ELF-1 (cell line): ENCODE measurements at places on chromosomes 6 and 20.

- DNase-seq, result no peak
These were observed 72.2 kb downstream of the ATXN1 start for GRCh38 chr6:16688984-16689636.

DNA sequence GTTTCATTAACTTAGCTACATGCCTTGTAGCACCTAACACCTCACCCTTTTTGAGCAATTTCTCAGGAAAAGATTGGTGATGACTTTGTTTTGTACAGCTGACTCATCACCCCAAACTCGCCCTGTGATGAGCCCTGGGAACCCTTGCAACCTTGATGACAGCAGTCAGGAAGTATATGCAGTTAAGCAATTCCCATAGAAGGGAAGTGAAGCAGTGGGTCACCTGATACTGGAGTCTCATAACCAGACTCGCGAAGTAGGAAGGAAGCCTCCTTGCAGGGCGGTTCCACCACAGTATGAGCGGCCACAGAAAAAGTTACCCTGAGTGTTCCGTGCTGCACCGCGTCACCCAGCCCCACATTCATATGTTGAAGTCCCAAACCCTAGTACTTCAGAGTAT, 82.0 kb upstream of the EDN1 start:
- DNase-seq, result no peak

DNA sequence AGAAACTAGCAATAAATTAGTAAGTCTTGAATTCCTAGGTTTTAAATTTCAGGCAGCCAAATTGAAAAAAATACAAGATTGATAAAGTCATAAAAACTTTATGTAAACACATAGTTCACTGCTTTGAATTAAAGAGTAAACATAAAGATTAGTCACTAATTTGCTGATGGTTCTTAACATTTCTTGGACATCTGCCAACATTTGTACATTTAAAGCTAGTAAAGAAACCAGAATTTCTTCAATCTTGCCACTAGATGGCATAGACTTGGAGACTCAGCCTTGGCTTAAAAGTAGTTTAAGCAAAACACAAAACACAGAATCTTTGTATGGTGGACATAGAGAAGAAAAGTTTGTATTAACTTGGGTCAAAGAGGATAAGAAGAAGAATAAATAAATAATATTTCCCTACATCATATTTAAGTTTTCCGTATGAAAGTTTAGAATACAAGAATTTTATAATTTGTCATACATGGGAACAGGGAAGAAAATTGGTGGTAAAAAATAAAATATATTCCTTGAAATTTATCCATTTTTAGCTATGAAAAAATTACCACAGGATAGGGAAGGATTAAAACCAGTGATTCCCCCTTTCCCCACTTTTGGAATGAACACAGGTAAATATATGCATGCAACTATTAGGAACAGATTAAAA, 41.7 kb upstream of the FAM135A start:
- no peak for DNase-seq

DNA sequence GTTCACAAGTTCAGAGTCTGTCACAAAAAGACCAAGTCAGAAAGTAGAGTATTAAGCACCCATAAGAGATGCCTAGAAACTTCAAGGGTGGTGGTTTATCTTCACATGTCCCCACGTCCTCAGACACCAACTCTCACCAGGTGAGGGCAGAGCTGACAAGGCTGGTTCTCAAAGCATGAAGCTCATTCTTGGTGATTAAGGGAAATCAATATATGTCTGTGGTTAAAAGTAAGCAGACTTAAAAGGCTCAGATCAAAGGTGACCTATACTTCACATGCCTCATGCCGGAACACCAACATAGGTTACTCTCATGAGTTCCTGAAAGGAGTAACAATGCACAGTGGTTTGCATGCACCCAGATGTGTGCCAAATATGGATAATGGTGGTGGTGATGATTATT, 27.0 kb downstream of the IL17A start:
- DNase-seq, result no peak

DNA sequence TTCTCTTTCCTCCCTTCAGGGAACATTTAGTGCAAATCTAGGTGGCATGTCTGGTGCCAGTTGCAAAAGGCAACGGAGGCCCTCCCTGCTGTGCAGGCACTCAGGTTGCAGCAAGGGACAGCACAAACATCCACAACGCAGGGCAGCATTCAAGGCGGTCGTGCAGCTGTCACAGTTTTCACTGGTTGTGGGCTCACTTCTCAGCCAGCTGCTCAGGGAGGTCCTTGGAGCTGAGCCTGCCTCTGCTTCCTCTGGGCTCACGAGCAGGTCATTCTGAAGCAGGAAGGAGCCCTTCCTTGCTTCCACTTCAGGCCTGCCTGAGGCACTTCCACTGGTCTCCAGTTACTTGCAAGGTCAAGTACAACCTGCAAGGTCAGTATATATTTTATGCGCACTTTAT, 3.8 kb upstream of the NPEPL1 start:
- no peak for DNase-seq

GRCh38 chr20:22003680-22004079, 298.2 kb downstream of the PAX1 start:
- no peak for DNase-seq

- DNase-seq, result no peak
These were observed 82.7 kb upstream of the NXT1 start for GRCh38 chr20:23267909-23268308.

DNA sequence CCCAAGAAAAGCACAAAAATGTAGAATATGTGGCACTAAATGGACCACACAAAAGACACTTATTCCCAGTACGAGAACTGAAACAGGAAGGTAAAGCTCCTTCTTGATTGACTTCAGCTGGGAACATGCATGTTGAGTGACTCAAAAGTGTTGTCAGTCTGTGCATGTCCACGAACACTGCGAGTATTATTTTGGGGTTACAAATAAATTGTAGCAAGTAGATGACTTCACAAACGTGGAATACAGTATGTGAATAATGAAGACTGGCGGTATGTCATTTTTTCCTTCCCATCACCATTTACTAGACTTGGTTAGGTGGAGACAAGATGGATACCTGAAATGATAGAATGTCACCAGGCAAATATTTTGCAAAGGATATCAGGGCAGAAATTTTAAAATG, 45.4 kb downstream of the L3MBTL3 start:
- no peak for DNase-seq

DNA sequence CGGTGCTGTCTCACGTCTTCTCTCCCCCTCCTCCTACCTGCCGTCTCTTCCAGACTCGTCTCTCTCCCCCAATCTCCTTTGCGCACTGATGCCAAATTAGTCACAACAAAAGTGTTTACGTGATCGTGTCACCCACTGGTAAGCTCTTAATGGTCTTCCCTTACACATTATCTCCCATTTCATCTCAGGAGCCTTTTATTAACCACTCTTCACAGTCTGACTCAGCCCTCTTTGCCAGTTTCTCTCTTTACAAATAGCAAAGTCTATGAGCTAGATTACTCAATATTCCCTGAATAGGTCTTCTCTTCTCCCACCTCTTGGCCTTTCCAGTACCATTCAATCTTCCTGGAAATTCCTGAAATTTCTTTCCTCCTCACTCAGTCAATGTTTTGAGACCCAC, 247.0 kb downstream of the ESR1 start:
- DNase-seq, result no peak

DNA sequence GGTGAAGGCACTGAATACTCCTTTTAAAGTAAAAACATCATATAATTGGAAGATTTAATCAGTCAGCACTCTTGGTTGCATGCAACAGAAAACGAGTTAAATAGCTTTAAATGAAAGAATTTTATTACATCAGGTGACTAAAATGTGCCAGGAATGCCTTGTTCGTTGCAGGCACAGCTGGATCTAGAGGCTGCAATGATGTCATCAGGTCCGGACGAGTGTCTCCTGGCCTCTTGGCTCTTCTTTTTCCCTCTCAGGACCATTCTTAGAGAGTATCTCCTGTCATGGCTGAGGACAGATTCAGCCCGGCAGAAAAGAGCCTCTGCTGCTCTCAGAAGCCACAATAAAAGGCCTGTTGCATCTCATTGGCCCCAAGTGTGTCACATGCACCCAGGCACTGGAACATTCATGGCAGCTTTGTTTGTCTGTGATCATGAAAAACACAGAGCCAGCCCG, 510.7 kb upstream of the SULF2 start:
- peak; percentile 66 for DNase-seq

- no peak for DNase-seq
These were observed 2.3 kb upstream of the SOX18 start for GRCh38 chr20:64051561-64052325.

- no peak for DNase-seq
These were observed 25.1 kb downstream of the ZNFX1 start for GRCh38 chr20:49252556-49253350.

- DNase-seq, result no peak
These were observed 157.1 kb upstream of the SMLR1 start for GRCh38 chr6:130670142-130670541.

DNA sequence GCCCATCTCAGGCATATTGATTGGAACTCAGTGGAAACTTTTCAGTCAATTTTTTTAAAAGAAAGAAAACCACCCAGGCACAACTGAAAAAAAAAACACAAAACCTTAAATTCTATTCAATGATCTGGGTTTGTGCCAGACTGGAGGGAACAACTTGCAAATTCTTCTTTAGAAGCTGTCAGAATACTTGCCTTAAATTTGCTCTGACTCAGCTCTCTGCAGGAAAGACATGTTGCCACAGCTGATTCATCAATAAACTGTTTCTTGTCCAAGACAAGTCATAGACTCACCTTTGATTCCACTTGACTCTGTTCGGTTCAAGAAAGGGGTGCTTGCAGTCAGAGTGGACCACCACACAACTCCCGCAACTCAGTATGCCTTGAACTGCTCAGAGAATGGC, 117.8 kb upstream of the F13A1 start:
- DNase-seq, result no peak

- DNase-seq, result no peak
These were observed 148.4 kb downstream of the HIVEP2 start for GRCh38 chr6:142796571-142796970.

DNA sequence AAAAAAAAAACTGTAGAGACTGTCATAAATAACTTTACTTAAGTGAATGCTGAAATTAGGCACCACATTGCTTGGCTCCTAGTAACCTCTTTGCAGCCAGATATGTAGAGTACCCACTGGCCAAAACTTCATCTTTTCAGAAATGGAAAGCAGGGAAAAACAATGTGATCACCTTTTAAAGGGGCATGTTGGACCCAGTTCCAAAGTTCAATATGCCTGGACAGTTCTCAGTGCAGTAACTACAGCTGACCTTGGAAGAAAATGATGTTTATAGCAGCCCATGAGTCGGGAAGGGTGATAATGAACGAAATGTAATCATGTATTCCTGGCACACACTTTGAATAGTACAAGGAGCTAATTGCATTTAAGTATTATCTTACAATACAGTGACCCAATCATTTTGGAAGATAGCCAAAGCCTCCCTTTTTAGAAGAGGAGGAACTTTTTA, 93.6 kb upstream of the TAB2 start:
- DNase-seq, result no peak

- no peak for DNase-seq
These were observed 72.6 kb downstream of the POPDC3 start for GRCh38 chr6:105107207-105107606.

DNA sequence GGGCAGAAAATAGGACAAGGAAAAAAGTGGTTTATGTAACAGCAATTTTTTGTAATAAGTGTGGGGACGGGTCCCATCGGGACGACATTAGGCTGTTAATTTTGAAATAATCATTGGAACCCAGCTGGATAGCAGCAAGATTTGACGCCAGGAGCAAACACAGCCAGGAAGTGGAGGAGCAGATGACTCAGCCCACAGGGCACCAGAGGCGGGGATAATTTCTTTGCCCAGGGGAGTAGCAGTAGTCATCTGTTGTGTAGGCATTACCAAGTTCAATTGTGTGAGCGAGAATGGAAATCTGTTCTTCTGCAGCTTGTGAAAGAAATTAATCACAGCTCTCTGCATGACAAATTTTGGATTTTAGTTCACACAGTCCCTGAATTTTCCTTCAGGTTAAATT, 22.6 kb upstream of the RIN2 start:
- DNase-seq, result peak; percentile 43

DNA sequence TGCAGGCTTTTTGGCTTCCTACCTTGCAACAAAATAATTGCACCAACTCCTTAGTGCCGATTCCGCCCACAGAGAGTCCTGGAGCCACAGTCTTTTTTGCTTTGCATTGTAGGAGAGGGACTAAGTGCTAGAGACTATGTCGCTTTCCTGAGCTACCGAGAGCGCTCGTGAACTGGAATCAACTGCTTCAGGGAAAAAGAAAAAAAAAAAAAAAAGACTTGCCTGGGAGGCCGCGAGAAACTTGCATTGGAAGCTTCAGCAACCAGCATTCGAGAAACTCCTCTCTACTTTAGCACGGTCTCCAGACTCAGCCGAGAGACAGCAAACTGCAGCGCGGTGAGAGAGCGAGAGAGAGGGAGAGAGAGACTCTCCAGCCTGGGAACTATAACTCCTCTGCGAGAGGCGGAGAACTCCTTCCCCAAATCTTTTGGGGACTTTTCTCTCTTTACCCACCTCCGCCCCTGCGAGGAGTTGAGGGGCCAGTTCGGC, 420 bp downstream of the SOX4 start:
- no peak for DNase-seq

DNA sequence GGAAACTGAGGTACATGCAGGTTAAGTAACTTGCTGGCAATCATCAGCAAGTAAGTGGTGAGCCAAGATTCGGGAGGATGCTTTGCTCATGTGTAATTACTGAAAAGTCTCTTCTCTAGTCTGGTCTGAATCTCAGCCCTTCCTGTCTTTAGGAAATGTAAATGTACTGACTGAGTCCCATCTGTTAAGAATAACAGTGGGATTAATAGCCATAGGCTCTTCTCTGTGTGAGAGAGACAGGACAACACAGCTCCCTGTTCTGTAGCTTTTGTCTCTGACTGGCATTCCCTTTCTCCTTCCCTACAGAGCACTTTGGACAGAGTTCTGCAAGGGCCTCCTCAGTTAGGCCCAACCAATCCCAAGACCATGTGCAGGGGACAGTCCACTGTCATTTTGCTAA, 131.3 kb upstream of the OGFRL1 start:
- DNase-seq, result peak; percentile 14

DNA sequence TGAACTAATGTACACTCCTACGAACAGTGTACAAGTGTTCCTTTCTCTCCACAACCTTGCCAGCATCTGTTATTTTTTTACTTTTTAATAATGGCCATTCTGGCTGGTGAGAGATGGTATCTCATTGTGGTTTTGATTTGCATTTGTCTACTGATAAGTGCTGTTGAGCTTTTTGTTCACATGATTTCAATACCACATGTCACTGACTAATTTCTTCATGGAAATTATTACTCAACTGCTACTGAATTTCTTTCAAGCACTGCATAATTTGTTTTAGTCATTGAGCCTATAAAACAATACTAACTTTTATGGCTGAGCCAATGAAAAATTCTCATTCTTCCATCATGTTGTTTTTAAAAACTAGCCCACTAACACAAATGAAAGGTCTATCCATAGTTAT, 115.4 kb downstream of the FRK start:
- DNase-seq, result no peak

DNA sequence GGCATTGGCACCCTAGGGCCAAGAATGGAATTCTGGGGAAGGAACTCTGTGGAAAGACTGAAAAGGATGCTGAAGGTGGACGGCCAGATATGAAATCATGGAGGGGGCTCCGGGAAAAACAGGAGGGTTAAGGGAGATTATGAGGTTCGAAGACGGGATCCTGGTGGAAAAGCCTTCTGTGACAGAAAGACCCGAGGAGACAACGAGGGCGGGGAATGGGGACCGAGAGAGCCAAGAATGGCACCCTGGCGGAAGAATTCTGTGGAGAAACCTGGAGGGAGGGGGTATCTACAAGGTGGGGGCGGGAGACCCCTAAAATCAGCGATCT, 426 bp downstream of the TRMT6 start:
- DNase-seq, result no peak
